ENCODE measurements at places on chromosomes 5 and 9. TPM values are rescaled to one million over a fixed set of nuclear protein-coding genes. Genes with fewer than 3 reads are reported as not detected.

DNA sequence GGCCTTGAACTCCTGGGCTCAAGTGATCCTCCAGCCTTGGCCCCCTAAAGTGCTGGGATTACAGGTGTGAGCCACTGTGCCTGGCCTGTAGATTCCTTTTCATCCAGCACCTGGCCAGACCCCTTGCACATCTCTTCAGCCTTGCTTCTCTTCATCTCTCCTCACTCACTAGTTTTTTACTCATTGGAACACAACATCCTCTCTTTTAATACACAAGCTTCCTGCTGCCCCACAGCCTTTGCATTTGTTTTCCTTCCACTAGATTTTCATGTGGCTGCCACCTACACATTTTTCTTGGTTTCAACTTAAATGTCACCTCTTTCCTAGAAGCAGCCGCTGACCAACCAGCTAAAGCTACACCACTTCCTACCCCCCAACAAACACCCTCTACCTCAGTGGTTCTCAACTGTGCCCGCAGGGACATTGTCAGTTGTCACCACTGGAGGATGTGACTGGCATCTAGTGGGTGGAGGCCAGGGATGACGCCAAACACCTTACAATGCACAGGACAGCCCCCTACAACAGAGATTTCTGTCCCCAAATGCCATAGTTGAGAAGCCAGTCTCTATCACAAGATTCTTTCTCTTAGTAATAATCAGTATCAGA lies 33.7 kb downstream of the HAVCR1 start:
- peaks cover 8% of the 10 kb centered on the region for H3K36me3 ChIP-seq
- H3K4me3 ChIP-seq, result peak overlapping the region; percentile 5
- peak; percentile 96 for DNase-seq

DNA sequence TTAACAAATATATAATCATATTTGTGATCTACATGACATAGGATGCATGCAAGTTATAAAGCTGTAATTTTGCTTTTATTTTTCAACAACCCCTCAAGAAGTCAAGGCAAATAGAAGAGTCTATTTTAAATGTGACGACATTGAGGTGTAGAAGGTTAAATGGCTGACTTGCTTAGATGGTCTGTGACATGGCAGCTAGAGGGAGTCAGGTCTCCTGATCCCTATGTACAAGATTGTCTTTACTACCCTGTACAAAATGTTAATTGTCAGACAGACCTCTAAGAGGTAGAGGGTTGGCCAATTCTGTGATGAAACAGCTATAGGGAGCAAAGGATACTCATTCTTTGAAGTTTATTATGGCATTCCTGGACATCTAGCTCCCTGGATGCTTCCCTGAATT lies 380.9 kb upstream of the MEF2C start:
- H3K27me3 ChIP-seq, result peaks cover 1% of the 10 kb centered on the region
- no peak overlapping the region for H3K27ac ChIP-seq

DNA sequence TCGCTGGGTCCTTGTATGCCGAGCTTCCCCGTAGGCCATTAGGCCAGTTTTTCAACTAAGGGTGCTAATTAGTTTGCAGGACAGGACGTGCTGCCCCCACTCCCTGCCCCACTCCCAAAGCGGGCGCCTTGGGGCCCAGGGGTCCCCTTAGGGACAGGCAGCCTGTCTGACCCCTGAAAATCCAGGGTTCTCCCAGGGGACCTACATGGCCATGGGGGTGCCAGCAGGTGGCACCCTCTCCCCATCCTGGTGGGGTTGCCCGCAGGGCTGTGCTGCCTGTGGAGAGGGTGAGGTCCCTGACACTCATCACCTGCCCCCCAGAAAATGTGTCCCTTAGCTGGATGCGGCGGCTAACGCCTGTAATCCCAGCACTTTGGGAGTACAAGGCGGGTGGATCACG lies 8.5 kb upstream of the CCDC187 start:
- peaks cover 6% of the 10 kb centered on the region for H3K36me3 ChIP-seq
- no peak overlapping the region for H3K27ac ChIP-seq
- DNase-seq, result peak; percentile 61
- H3K4me3 ChIP-seq, result no peak overlapping the region
- H3K27me3 ChIP-seq, result peaks cover 2% of the 10 kb centered on the region

- H3K4me1 ChIP-seq, result no peaks in the 10 kb centered on the region
- H3K27me3 ChIP-seq, result no peaks in the 10 kb centered on the region
- DNase-seq, result peak; percentile 16
- H3K4me3 ChIP-seq, result no peak overlapping the region
Measured at GRCh38 chr9:90894986-90895687, 93.5 kb downstream of the SYK start.

GRCh38 chr9:94149696-94150095 lies 65.4 kb downstream of the PTPDC1 start:
- no peaks in the 10 kb centered on the region for H3K36me3 ChIP-seq
- no peaks in the 10 kb centered on the region for H3K27me3 ChIP-seq
- no peak for DNase-seq
- H3K4me1 ChIP-seq, result peaks cover 10% of the 10 kb centered on the region
- H3K4me3 ChIP-seq, result no peak overlapping the region
- H3K27ac ChIP-seq, result no peak overlapping the region

GRCh38 chr9:127404631-127405030 lies 7.7 kb downstream of the SLC2A8 start:
- no peaks in the 10 kb centered on the region for H3K36me3 ChIP-seq
- no peak for DNase-seq
- H3K4me1 ChIP-seq, result no peaks in the 10 kb centered on the region
- H3K27ac ChIP-seq, result no peak overlapping the region
- peaks cover 26% of the 10 kb centered on the region for H3K27me3 ChIP-seq

The SOX30 gene
- 0.11 TPM for total RNA-seq

Data from activated CD8-positive, alpha-beta T cell treated with anti-CD3 and anti-CD28 coated beads for 36 hours (primary cell).